Activated naive CD4-positive, alpha-beta T cell (primary cell): ENCODE measurements at places on chromosomes 12 and 14.

- DNase-seq, result no peak
Measured at GRCh38 chr12:79858518-79858917, 76.4 kb downstream of the PPP1R12A start.

DNA sequence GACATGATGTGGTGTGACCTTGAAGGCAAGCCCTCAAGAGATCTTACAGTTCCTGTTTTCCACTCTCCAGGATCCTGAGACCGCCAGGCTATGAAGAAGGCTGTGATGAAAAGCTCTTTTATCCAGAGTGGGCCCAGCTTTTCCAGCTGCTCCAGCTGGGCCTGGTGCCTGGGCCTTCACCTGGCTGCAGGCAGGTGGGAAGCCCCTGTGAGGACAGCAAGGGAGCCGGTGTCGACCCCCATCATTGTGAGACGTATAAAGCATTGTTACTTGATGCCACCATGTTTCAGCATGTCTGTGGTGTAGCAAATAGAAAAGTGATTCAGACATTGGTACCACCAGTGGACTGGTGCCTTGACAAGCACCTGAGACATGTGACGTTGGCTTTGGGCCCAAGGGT, 190.2 kb downstream of the KIF26A start:
- no peak for DNase-seq

- DNase-seq, result no peak
Measured at GRCh38 chr12:68374307-68374982, 42.3 kb upstream of the MDM1 start.

DNA sequence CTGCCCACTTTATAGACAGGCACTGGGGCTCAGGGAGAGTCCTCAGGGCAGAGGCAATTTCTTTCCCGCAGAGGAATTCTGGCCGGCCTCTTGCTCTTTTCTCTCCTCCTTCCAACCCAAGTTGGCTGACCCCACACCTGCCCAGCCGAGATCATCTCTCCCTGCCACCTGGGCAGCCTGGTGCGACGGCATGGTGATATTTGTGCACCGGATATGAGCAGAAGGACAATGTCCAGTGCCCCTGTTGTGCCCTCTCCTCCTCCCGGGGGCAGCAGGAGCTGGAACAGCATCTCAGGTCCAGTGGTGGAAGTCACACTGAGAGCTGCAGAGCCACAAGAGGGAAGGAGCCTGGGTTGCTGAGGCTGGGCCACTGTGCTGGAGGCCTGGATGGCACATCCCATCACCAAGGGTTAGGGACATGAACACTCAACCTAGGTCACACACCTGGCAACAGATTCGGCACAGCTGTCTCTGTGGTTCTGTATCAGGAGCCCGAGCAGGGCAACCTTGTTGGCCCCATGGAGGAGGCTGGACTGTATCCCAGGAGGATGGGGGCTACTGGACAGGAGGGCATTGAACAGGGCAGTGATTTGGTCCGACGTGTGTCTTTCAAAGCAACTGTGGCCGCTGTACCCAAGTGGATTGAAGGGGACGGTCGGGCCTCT, 57.7 kb upstream of the DIO3 start:
- DNase-seq, result no peak

- no peak for DNase-seq
Measured at GRCh38 chr12:76519538-76519937, 40.0 kb downstream of the OSBPL8 start.

- no peak for DNase-seq
Measured at GRCh38 chr14:103657471-103657870, 28.5 kb downstream of the KLC1 start.

DNA sequence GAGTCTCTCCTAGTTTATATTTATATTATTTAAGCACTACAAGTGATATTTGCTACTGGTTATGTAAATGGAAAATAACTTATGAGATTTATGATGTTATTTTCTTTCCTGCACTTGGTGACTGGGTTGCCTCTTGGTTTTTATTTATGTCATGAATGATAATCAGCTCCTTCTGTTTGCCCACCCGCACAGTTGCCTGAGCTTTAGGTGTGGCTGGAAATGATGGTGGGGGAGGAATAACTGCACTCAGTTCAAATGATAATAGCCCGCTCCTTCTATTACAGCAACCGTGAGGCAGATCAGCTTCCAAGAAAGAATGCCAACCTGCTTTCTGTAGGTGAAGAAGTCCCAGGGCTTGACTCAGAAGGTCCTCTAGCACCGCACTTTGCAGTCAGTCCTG, 190.2 kb upstream of the CAND1 start:
- no peak for DNase-seq

- no peak for DNase-seq
Measured at GRCh38 chr12:52175371-52176350, 16.2 kb downstream of the KRT80 start.

DNA sequence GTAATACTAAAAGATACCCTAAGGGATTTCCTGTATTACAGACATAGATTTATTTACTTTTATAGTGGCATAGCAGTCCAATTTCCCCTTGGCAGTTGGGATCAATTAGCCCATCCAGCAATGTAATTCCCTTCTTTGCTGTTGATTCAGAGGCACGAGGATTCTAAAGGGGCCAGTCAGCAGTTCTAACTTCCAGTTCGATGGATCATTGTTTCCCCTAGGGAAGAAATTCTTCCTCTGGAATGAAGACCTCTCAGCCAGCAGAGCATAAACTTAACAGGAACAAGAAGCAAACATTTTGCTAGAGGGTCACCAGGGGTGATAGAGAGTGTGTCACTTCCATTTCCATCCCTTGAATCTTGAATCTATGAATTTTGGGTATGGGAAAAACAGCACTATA, 395.7 kb upstream of the NOVA1 start:
- DNase-seq, result no peak

- no peak for DNase-seq
Measured at GRCh38 chr12:70849265-70849960, 71.1 kb downstream of the PTPRR start.

GRCh38 chr12:118689793-118690192, 291.5 kb upstream of the SRRM4 start:
- no peak for DNase-seq

DNA sequence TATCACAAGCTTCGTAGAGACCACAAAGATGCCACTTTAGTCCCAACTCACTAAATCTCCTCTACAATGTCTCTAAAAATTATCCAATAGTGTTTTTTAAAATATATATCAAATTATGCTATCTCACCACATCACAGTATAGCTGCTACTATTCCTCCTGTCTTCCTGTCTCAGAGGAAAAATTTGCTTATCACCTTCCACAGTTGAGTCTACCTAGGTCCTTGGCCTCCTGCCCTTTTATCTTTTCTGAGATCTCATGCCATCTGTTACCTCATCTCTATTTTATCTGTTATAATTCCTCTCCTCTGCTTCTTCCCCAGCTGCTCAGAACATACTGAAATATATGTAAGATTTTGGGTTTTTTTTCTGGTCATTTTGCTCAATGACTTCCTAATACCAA, 568.2 kb downstream of the DIO2 start:
- DNase-seq, result no peak

GRCh38 chr14:61043506-61043905, 62.5 kb downstream of the SLC38A6 start:
- no peak for DNase-seq
